Osteoblast (primary cell): ENCODE measurements at places on chromosomes 5 and 9. TPM values are rescaled to one million over a fixed set of nuclear protein-coding genes. Genes with fewer than 3 reads are reported as not detected.

- DNase-seq: peak; percentile 32
Measured at GRCh38 chr5:161094411-161094810, 242.4 kb upstream of the ATP10B start.

GRCh38 chr5:103646698-103647614 is 84.4 kb upstream of the NUDT12 start:
- no peak for DNase-seq

CATSPER3 gene
- 0.29 and 0.36 TPM in 2 replicates for total RNA-seq

DNA sequence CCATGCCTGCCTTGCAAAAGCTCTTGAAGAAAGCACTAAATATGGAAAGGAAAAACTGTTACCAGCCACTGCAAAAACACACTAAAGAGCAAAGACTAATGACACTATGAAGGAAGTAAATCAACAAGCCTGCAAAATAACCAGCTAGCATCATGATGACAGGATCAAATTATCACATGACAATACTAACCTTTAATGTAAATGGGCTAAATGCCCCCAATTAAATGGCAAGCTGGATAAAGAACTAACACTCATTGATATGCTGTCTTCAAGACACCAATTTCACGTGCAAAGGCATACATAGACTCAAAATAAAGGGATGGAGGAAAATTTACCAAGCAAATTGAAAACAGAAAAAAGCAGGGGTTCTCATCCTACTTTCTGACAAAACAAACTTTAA is 231.8 kb upstream of the RGMB start:
- DNase-seq: no peak

GRCh38 chr5:38753776-38754175 is 92.0 kb upstream of the OSMR start:
- DNase-seq: no peak

OMD gene
- total RNA-seq: 0.36 and 1.5 TPM in 2 replicates

IRX1 gene
- total RNA-seq: 1.4 and 3.2 TPM in 2 replicates

GRCh38 chr5:73393611-73394489 is 54.7 kb downstream of the FOXD1 start:
- DNase-seq: no peak

DNA sequence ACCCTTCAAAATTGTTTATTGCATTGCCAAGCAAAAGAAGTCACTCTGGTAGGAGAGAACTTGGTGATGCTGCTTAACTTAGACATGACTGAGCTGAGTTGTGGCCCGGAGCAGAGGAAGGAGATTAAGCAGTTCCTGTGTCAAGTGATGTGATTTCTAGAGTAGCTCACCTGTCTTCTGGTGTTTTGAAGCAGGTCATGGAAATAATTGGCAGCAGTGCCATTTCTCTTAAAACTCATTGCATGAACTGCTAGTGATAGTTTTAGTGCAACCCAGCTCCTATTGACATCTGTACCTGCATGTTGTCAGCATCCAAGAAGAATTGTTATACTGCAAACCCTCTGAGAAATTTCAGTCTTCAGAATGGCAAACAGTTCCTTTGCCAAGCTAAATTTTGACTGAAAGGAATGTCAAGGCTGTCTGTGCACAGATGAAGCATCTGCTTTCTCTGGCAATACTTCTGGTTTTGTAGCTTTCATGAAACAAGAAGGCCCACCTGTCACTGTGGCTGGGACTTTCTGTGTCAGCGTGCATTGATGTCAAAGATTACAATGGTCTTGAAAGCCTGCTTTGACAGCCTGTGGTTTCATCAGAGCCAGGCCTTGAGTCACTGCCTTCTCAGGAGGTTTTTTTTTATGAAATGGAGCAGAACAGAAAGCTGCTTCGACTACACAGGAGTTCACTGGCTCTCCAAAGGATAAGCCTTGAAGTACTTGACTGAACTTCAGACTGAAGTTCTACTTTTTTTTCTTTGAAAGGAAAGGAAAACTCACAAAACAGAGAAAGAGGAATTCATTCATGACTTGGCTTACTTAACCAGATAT is 90.6 kb downstream of the RALGPS1 start:
- peak; percentile 60 for DNase-seq

- DNase-seq: peak; percentile 69
Measured at GRCh38 chr5:91219091-91219802, 163.9 kb downstream of the ARRDC3 start.

GRCh38 chr9:112404508-112404932 is 24.6 kb downstream of the HSDL2 start:
- DNase-seq: no peak

DPM2 gene
- total RNA-seq: 10.1 and 11.5 TPM in 2 replicates

- DNase-seq: peak; percentile 78
Measured at GRCh38 chr5:38551030-38552017, 5.1 kb downstream of the LIFR start.

STPG3 gene
- total RNA-seq: 0.36 TPM in 1 of 2 replicates, not detected in the other
